ENCODE measurements at places on chromosomes 7 and 10.

DNA sequence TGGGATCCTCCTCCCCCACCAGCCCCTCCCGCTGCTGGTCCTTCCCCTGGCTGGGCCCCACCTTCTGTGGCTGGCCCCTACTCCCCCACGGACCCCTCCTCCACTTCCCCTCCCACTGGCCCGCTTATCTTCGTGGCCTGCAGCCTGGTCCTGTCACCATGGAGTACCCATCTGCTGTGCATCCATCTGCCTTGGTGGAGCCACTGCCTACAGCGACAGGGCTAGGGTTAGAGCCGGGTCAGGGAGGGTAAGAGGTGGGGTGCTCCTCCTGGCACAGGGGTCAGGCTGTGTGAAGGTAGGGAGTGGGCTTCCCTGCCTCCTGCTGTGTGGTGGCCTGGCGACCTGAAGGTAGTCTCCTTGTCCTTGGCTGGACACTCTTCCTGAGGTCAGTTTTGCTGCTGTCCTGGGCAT is 5.2 kb downstream of the ADCY1 start:
- no peak for DNase-seq

DNA sequence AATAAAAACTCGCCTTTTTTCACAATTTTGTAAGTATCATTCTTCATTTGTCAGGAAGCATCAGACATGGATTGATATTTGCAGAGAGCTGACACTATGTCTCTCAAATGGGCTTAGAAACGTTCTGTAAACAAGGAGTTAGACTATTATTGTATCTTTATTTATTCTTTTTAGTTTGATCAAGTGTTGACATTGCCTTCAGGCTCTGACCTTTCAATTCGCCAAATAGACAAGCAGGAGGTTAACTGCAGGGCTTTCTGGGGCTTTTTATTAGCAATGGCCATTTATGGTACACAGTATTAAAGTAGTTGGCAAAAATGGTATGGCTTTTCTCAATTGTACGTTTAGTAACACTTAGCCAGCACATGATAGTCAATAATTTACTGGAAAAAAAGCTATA is 221.7 kb downstream of the ZWINT start:
- no peak for DNase-seq

- no peak for DNase-seq
Measured at GRCh38 chr7:15594461-15594860, 32.6 kb upstream of the AGMO start.

GRCh38 chr10:102800611-102801335 is 36.4 kb downstream of the CYP17A1 start:
- DNase-seq = no peak

DNA sequence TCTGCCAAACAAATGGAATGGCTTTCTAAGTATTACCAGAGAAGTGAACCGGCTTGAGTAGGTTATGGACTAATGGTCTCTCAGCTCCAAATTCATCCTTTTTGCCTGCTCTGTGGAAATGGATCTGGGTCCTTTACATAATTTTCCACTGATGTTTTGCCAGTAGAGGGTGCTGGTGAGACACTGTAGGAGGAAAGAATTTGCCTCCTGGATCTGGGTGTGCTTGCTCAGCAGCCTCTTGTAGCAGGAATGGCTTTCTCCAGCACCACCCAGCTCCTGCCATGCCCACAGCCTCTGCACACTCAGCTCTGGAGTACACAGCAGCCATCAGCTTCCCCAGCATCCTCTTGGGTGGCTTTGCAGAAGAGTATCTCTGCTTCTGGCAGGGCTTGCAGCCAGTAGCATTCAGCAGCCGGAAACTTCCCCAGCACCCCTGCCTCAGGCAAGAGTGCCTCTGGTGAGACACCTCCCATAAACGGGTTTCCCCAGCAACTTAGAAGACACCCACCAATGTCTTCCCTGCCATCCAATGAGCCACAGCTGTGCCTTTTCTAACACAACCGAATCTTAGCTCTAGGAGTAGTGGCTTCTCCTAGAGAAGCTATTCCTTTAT is 235.0 kb upstream of the PLPP4 start:
- DNase-seq = peak; percentile 59

GRCh38 chr10:131075218-131075770 is 236.2 kb downstream of the TCERG1L start:
- DNase-seq = no peak

GRCh38 chr10:3166496-3167290 is 5.9 kb downstream of the PITRM1 start:
- no peak for DNase-seq

DNA sequence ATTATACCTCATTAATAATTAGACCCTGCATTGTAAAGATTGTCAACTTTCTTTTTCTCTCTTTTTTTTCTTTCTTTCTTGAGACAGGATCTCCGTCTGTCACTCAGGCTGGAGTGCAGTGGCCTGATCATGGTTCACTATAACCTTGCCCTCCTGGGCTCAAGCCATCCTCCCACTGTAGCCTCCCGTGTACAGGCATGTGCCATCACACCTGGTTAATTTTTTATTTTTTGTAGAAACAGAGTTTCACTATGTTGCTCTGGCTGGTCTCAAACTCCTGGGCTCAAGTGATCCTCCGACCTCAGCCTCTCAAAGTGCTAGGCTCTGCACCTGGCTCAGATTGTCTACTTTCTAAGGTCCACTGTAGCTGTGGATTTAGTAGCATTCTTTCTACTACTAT is 50.7 kb downstream of the MDFIC start:
- no peak for DNase-seq

DNA sequence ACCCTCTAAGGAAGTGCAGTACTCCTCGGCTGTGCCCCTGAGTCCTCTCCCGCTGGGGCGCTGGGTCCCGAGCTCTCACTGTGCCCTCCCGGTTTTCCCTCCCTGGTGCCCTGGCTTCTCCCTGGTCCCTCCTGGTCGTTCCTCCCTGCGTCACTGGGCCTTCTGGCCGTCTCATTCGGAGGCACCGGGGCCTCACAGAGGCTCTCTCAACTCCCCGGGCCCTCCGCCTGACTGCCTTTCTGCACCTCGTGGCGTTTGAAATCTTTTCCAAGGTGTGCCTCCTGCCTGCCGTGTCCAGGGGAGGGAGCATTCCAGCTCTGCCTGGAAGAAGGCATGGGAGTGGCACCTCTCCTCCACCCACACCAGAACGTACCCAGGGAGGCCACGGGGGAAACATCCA is 174.3 kb downstream of the TCERG1L start:
- DNase-seq = no peak

- DNase-seq = no peak
Measured at GRCh38 chr10:43160046-43160920, 22.0 kb downstream of the CSGALNACT2 start.

GRCh38 chr7:126445991-126446390 is 806.8 kb downstream of the GRM8 start:
- DNase-seq = no peak

- no peak for DNase-seq
Measured at GRCh38 chr10:31099094-31099493, 67.4 kb upstream of the ZNF438 start.

DNA sequence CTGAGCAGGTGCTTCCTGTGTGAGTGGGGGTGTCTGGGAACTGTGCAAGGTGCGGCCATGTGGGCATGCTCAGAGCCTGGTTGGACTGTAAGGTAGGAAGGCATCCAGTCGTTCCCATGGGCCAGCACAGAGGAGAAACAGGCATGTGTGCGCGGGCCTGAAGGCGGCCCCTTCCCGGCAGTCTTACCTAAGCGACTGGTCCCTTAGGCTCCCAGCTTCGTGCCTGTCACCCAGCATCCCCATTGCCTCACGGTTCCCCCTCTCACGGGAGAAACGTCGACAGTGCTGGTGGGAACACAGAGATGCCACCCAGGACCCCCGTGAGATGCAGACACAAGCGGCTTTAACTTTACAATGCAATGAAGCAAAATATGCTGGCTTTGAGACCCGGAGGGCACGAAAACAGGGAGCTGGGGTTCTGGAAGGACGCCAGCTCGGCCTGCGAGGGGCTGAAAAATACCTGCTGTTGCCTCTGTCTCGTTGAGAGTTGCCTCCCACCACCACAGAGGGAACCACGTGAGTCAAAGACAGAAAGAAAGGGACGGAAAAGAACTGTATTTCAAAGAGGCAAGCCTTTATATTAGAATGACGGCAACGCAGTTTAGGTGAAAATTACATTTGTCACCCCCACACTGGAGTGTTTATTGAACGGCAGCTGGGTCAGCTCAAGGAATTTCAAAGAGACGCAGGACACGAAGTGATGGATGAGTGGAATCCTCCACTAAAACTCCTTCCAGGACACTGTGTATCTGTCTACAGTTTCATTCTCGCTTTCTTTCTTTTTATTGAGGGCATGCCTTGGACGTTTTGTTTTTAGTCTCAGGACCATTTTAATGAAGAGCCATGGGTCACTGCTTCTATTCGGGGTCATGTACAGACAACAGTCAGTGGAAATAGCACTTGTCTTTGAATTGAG is 128.4 kb downstream of the DNAJB6 start:
- DNase-seq = no peak

DNA sequence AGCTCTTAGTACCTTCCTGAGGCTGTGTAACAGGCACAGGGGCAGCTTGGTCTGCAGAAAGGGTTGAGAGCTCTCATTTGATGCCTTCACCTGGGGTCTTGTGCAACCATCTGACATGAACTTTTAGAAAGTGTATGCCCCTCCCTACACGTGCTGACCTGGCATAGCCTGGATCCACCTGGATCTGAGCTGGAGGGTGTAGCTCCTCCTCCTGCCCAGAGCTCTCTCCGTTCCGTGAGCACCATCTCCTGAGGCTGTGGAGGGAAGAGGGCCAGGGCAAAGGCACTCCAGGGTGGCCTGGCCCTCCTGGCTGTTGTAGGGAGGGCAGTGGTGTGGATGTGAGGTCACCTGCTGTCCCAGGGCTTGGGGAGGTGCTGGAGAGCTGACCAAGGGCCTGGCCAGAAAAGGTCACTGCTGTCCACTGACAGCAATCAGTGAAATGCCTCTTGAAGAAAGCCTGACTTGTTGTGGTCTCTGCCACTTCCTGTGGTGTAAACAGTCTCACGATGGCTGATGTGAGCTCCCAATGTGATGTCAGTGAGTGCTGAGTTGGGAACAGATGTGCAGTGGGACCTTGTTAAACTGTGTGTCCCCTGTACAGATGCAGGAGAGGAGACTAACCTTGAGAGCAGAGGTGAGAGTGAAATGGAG is 23.0 kb downstream of the AMZ1 start:
- DNase-seq = no peak

GRCh38 chr7:2002561-2003450 is 229.9 kb downstream of the MAD1L1 start:
- DNase-seq = no peak

GRCh38 chr7:20402747-20403230 is 72.1 kb downstream of the ITGB8 start:
- no peak for DNase-seq

GRCh38 chr10:127984945-127985344 is 78.0 kb downstream of the PTPRE start:
- DNase-seq = no peak

- DNase-seq = no peak
Measured at GRCh38 chr7:77199013-77199966, at the start of gene FGL2. FGL2 (minus strand) TSS chr7:77199819; CDS start chr7:77199793, 26 bp downstream.

DNA sequence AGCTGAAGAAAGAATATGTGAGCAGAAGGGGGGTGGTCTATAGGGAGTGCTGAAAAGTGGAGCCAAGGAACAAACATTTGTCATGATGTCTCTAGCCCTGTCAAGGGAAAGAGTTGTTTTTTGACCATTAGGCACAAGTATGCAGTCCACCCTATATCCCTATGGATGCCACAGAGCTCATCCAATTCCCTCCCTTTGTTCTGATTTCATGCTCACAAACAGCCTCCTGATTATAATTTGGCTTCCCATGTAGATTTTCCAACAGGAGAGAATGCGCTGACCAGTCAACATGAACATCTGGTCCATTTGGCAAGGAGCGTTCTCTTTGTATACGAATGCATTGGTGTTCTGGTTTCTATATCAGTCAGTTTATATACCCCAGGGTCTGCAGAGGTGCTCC is 12.1 kb upstream of the CEP41 start:
- no peak for DNase-seq

GRCh38 chr10:117734731-117735405 is 192.3 kb downstream of the EMX2 start:
- no peak for DNase-seq

GRCh38 chr7:106813705-106814305 is 51.3 kb upstream of the PIK3CG start:
- DNase-seq = no peak

GRCh38 chr7:32574626-32575025 is 79.3 kb downstream of the AVL9 start:
- no peak for DNase-seq

DNA sequence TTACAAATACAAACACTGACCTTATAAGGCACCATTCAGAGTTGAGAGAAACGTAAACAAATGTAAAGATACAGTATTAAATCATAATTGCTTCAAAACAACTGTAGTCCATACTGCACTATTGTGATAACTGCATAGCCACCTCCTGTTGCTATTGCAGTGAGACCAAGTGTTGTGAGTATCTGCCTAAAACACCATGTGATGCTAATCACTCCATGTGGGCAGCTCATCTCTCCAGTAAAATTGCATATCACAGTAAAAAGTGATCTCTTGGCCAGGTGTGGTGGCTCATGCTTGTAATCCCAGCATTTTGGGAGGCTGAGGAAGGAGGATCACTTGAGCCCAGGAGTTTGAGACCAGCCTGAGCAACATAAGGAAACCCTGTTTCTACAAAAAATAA is 26.8 kb upstream of the PRF1 start:
- no peak for DNase-seq

- DNase-seq = no peak
Measured at GRCh38 chr10:124663766-124664360, 80.3 kb downstream of the FAM53B start.

DNA sequence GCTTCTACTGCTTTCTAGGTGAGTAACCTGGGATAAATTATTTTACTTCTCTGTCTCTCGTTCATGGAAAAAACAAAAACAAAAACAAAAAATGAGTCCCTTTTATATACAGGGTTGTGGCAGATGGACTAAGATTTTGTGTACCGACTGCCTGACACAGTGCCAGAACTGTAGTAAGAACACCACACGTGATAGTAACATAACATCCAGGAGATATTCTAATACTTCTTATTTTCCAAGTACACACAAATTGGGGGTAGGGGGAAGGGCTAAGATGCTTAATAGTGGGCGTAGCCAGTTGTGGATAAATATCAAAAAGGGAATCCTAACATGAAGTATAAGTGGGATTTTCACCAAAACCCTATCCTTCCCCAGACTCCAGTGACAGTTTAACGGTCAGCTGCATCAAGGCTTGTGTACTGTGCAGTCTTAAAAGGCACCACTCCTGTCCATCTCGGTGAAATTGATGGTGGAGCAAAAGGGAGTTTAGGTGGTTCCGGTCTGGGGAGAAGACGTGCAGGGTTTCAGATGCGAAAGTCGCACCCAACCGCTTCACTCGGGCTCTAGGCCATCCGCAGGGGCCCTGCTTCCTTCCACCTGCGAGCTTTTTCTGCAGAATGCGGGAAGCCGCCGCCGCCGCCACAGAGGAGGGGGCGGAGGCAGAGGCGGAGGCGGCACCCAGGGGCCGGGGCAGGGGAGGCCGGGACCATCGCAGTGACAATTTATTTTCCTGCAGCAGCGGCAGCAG is at the start of gene STAMBPL1:
STAMBPL1 (plus strand) TSS at position 712 of the 748 bp plus-strand sequence. CDS start 21,464 bp downstream, outside the sequence.
- no peak for DNase-seq

DNA sequence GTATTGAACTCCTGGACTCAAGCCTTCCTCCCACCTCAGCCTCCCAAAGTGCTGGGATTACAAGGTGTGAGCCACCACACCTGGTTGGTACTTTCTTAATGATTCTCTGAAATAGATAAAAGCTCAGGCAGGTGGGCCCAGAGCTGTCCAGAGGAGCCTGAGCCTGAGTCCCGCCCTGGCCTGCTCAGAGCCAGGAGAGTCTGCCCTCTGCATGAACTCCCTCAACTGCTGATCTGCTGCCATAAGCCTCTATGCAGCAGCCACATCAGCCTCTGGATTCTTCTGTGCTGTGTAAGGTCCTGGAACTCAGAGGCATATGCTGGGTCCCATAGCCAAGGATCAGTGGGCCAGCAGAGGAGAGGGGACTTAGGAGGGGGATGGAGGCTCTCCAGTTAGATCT is 23.1 kb upstream of the DDIT4 start:
- DNase-seq = no peak

Data from GM13977 (cell line).